ENCODE measurements at places on chromosomes 7 and 10.

GRCh38 chr10:130999376-131000202 lies 311.9 kb downstream of the TCERG1L start:
- DNase-seq: no peak

- no peak for DNase-seq
These were observed 8.2 kb downstream of the GSAP start for GRCh38 chr7:77407906-77408305.

GRCh38 chr7:143315776-143316175 lies at the start of gene CLCN1:
Gene CLCN1 (plus strand): TSS chr7:143316111. CDS start chr7:143316213, 102 bp downstream.
- DNase-seq: no peak

- DNase-seq: no peak
These were observed 35.2 kb downstream of the ANKRD26 start for GRCh38 chr10:27065084-27065483.

GRCh38 chr7:112045222-112045621 lies 161.0 kb downstream of the DOCK4 start:
- DNase-seq: no peak

DNA sequence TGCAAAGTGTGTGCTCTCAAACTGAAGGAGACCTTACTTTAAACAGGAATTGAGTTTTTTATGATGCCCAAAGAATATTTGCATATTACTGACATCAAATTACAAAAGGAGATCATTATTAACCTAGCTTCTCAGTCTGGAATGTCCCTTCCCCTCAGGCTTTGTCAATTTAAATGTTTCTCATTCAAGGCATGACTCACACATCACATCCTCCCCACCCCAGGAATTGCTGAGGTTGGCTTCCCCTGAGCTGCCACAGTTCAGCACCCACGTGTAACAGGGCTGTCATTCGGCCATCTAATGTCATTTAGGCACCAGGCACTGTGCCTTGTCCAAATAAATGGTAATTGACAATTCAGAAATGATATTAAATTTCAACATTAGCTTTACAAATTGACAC lies 305.9 kb upstream of the MGMT start:
- DNase-seq: peak; percentile 9

DNA sequence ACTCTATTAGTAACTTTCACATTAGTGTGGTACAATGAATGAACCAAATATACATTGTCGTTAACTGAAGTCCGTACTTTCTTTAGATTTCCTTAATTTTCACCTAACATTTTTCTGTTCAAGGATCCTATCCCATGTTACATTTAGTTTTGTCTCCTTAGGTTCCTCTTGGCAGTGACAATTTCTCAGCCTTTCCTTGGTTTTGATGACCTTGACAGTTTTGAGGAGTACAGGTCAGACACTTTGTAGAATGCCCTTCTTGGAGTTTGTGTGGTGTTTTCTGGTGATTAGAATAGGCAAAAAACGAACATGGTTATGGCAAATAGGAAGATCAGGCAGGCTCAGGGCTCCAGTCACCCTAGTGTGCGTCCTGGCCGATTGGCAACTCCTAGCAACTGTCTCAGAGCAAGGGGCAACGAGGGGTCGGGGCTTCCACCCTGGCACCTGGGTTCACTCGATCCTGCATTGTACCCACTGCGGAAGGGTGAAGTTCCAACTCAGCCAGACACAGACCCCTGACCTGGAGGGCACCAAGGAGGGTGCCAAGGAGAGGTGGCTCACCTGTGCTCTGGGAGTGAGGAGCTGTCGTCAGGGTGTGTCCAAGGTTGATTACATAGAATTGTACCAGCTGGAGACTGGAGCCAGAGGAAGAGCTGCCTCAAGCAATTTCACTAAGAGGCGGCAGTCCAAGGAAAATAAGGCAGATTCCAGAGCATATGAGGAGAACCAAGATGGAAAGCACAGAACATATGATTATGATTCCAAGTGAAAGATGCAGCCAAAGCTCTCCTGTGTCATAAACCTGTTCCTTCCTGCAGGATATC lies 37.5 kb downstream of the PAPSS2 start:
- DNase-seq: no peak

- no peak for DNase-seq
These were observed 12.2 kb upstream of the FEZF1 start for GRCh38 chr7:122316467-122317388.

DNA sequence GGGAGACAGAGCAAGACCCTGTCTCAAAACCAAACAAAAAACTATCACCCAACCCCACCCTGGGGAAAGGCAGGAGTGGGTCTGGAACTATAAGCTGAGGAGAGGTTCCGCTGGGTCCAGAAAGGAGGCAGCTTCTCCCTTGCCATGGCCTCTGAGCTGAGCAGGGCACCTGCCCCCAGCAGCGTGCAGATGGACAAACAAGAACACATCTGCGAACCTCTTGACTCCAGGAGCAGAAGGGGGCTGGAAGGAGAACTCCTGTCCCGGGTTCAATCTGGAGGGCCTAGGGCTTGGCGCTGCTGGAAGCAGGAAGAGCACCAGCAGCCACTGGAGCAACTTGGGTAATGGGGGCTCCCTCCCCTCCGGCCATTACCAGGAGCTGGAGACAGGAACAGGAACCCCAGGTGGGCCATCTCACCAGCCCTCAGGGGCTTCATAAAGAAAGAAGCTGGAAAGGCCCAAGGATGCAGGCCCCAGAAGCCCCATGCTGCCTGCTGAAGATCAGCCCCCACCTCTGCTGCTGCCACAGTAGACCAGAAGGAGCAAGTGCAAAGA lies 19.0 kb upstream of the PPIF start:
- DNase-seq: no peak

GRCh38 chr7:106017657-106018056 lies 54.6 kb downstream of the CDHR3 start:
- DNase-seq: no peak

DNA sequence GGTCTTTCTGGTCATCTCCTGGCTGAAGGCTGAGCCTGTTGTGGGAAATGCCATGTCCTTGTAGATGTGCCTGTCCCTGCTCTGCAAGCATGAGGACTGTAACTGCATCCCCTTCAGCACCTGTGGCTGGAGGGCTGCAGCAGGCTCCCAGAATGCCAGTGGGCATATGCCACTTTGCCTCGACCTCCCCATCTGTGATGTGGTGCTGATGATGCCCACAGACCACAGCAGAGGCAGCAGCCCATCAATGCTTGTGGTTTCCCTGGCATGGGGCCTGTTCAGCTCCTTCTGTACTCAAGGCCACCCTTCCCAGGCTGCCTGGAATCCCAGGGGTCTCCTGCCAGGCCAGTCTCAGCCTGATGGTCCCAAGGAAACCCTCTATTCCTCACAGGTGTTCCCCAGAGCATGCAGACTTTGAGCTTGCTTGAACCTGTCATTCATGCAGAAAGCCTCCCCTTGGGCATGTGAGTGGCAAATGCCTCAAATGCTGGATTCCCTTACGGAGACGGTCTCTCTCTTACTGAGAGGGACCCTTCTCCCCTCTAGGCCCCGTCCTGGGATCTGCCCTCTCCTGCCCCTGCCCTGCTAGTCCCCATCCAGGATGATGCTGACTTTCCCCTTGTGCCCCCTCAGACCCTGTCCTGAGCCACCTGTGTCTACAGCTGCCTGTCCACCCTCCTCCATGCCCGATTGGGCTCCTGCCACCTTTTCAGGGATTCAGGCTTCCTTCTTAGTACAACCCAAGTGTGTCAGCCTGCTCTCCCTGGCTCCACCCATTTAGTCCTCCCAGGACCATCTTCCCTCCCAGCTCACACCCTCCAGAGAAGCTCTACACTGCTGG lies 50.9 kb upstream of the ANTXRL start:
- no peak for DNase-seq

DNA sequence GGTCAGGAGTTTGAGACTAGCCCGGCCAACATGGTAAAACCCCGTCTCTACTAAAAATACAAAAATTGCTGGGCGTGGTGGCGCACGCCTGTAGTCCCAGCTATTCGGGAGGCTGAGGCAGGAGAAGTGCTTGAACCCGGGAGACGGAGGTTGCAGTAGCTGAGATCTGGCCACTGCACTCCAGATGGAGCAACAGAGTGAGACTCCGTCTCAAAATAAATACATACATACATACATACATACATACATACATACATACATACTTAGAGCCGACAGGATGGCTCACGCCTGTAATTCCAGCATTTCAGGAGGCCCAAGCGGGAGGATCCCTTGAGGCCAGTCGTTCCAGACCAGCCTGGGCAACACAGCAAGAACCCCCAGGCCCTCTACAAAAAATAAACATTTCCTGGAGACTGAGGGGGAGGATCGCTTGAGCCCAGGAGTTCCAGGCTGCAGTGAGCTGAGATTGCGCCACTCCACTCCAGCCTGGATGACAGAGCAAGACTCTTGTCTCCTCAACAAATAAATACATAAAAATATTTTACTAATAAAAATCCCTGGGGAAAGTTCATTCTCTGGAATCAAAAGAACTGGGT lies 90.9 kb upstream of the TNRC18 start:
- no peak for DNase-seq

DNA sequence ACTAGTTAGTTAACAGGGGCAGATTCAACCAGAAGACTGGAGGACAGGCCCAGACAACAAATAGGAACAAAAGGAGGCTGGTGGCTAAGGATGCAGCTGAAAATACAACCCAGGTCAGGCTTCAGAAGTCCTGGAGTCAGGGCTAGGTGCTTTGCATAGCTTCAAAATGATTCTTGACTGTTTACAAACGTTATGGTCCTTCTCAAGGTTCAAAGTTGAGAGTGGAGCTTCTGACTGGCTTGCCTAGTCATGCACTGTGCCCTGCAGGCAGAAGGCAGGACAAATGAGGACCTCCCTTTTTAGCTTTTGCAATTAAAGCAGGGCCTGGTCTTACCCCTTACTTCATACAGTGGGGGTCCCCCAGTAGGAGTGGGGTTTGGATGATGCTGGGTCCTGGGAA lies 4.4 kb upstream of the CDH23 start:
- no peak for DNase-seq

DNA sequence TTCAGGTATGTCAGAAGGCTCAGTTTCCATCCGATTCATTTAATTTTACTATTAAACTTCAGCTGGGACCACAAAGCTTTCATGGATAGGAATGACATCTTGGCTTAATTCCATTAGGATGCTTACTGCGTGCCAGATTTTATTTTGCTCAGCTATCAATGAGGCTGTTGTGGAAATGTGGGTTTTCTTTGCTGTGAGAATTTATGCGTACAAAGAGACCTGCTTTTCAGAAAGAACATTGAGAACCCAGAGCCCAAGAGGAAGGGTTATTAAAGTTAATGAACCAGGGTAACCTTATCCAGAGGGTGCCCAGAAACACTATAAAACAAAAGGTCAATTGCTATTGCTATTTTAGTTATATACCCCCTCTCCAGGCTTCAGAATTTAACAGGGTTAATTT lies 98.3 kb downstream of the MKLN1 start:
- no peak for DNase-seq

DNA sequence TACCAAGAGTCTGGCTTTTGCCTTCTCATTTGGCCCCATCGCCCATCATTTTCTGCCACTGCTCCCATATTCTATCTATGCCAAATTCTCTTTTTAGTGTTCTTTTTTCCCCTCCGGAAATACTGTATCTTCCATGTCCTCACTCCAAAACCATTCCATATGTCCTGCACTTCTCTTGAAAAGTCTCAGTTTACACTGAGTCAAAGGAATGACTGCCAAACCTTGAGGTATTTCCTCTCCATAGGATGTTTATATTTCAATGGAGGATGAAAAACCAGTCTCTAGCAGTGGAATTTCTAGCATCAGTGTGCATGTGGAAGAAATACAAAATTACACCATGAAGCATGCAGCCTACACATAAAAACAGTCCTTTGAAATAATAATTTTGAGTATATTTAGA lies 121.4 kb upstream of the PHYHIPL start:
- no peak for DNase-seq

Measured in astrocyte of the cerebellum (primary cell).